Chondrocyte (in vitro differentiated cells): ENCODE measurements at places on chromosomes 5 and 9.
A peak's percentile ranks its signal among the peaks of the same experiment; 100 is the strongest.

- DNase-seq, result no peak
Measured at GRCh38 chr5:17430241-17430640, 67.8 kb upstream of the TAF11L2 start.

DNA sequence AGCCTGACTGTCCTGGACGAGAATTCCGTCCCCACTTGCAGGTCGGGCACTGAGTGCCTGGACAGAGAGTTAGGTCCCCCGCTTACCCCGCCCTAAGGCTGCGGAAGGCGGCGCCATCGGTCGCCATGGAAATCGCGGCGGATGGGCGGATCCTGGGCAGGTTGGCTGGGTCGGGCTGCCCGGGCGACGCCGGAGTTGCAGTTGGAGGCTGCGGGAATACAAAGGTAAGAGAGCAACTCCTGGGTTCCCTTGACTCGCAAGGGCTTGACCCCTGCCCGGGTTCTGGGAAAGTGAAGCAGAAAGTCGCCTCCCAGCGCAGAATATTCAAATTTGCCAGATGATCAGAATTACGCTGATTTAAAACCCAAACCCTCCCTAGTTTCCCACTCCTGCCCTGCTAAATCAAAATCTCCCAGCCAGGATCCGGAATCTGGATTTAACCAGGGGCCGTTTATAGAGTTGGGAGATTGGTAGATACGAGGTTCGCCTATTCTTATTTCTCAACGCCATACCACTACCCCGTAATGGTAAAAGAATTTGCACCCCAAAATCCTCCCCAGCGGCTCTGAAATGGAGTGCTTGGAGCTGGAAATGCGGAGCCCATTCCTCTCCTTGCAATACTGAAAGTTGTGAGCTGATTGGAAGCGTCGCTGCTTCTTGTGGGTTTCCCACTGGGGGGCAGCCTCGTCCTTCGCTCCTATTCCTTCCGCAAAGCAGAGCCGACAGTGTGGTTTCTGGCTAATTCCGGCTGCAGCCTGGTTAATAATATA is 156.4 kb upstream of the RASEF start:
- DNase-seq, result no peak

DNA sequence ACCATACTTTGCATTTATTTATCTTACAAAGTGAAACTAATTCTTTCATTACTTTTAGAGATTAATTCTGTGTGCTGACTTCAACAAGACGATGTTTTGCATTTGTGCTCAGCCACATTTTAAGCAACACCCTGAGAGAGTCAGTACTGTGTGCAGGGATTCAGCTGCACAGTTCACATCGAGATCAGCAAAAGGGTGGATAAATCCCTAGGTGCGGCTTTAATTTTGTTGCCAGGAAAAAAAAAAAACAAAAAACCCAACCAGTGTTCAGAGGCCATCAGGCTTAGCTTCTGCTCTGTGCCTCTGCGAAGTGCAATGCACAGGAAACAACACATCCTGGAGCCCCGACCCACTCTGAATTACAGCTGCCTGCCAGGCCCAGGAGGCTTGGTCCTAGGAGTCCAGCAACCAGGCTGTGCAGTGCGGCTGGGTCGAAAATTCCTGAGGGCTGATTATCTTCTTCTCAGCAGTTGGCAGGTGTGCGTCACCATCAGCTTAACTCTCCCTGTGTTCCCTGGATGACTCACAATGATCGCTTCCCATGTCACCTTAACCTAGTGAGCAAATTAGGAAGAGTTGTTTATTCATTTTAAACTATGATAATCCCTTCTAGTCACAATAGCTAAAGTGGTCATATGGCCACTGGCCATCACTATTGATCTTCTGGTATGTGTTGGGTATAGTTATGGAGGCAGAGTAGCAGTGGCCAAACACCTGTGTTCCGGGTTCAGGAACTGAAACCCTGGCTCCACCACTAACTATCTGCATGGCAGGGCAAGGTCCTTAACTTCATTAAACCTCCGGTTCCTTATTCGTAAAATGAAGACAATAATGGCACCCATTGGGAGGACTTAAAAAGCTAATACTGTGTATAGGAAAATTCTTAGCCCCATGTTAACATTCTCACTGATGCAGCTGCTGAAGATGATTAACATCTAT is 31.2 kb upstream of the NDUFB6 start:
- no peak for DNase-seq

- peak; percentile 69 for DNase-seq
Measured at GRCh38 chr5:6322163-6322713, 56.1 kb downstream of the MED10 start.

DNA sequence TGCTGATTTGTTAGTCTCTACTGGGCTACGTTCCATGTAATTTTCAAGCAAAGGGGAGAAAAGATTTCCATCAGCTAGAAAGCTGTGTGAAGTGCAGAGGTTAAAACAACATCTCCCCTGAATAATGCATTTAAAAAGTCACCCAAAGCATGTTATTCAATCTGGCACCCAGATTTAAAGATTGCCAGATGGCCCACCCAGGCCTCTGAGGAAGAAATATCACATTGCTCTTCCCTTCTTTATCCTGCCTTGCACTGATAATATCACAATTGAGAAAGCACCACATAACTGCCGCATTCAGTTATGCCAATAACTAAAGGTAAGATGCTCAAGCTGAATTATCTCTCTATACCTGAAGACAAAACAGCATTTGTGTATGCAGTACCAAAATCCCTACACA is 119.4 kb upstream of the PUM3 start:
- no peak for DNase-seq

GRCh38 chr5:169805527-169805934 is 168.5 kb downstream of the DOCK2 start:
- DNase-seq, result no peak

- no peak for DNase-seq
Measured at GRCh38 chr5:56146674-56147073, 86.5 kb downstream of the ANKRD55 start.

DNA sequence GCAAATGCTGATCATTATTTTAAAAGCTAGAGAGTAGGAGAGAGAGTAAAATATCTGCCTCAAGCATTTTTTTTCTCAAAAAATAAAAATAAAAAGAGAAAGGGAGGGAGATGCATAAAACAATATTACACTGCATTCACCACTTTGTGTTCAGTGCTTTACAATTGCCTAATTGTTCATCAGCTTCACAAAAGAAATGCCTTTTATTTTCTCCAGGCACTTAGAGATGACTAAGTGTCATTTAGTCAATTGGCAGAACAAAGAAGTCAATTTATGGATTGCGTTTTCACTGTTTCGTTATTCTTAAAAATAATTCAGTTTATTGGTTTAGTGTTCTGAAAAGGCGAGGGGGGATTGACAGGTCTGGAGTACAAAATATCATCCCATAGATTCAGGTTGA is 232.5 kb upstream of the CCNH start:
- no peak for DNase-seq

- DNase-seq, result no peak
Measured at GRCh38 chr9:37952731-37953130, 48.8 kb upstream of the SLC25A51 start.

DNA sequence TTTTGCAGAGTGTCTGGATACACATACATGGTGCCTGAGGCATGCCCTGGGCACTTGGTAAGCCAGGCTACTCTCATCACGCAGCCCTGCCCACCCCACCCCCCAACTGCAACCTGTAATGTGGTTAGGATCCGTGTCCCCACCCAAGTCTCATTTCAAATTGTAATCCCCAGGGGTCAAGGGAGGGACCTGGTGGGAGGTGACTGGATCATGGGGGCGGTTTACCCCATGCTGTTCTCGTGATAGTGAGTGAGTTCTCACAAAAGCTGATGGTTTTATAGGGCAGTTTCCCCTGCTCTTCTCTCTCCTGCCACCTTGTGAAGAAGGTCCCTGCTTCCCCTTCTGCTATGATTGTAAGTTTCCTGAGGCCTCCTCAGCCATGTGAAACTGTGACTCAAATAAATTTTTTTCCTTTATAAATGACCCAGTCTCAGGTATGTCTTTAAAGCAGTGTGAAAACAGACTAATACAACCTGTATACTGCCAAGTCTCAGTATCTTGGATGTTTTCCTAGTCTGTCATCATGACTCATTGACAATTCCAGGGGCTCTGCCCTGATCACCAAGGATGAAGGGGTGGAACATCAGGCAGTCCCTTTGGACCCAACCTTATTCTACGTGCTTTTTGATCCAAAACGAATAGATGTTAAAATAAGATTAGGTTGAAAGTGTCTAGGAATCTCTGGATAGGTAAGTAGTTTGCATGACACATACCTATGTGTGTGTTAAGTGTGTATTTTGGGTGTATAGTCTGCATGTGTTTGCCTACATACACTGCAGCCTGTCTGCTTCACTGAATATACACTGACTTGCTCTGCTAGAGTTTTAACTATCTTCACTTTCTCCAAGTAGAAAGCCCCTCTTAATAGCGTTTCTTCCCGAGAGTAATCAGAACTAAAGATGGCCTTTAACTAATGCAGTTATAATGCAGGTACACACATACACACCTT is 293.8 kb downstream of the SLIT3 start:
- DNase-seq, result no peak

DNA sequence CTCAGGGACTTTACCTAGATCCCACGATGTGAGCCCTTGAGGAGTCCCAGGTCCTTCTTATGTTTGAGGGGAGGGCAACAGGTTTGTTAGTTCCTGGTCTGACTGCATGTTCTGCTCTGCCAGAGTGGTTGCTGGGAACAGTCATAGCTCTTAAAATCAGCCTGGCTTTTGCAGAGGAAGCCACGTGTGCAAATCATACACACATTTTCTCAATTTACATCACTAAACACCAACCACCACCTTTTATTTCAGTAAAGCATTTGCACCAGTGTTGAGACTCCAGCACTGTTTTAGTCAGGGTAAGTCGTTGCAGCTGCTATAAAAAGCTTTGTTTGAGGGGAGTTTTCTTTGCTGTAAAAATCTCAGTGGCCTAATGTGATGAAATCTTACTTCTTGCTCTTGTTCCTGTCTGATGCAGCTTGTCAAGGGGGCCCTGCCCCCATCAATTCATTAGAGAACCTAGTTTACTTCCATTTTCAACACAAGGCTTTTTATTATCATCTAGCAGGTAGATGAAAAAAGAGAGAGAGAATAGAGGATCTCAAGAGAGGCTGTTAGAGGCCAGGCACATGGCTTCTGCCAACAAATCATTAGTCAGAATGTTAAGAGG is 70.3 kb upstream of the VCAN start:
- no peak for DNase-seq

DNA sequence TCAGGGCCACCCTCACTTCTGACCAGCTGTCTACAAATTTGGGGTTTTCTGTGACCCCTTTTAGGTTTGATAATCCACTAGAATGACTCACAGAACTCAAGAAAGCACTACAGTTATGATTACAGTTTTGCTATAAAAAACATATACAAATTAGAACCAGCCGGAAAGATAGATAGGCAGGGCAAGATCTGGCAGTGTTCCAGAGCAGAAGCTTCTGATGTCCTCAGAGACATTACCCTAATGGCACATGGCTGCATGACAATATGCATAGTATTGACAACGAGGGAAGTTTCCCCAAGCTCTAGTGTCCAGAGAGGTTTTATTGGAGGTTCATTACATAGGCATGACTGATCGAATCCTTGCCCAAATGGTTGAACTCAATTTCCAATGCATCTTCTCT is 158.1 kb downstream of the RAB3C start:
- DNase-seq, result no peak

GRCh38 chr5:111598996-111599395 is 86.7 kb upstream of the STARD4 start:
- DNase-seq, result no peak

GRCh38 chr5:75319638-75320037 is 17.4 kb upstream of the HMGCR start:
- no peak for DNase-seq

GRCh38 chr5:88808153-88808552 is 74.8 kb downstream of the MEF2C start:
- DNase-seq, result no peak

- DNase-seq, result no peak
Measured at GRCh38 chr9:127303830-127304229, 39.3 kb downstream of the GARNL3 start.

- no peak for DNase-seq
Measured at GRCh38 chr9:13163946-13164345, 115.5 kb downstream of the MPDZ start.

- no peak for DNase-seq
Measured at GRCh38 chr5:3948838-3949237, 353.2 kb downstream of the IRX1 start.

GRCh38 chr9:133340256-133340655 is 4.3 kb upstream of the SURF6 start:
- no peak for DNase-seq

GRCh38 chr9:120950421-120951388 is 24.1 kb upstream of the TRAF1 start:
- DNase-seq, result no peak

GRCh38 chr9:88342246-88342645 is 46.0 kb upstream of the SPIN1 start:
- DNase-seq, result no peak

GRCh38 chr9:108052431-108053080 is 563.0 kb upstream of the KLF4 start:
- no peak for DNase-seq

- DNase-seq, result no peak
Measured at GRCh38 chr5:175706499-175706898, 48.6 kb downstream of the HRH2 start.
